ENCODE measurements at places on chromosomes 1 and 21.
A peak's percentile ranks its signal among the peaks of the same experiment; 100 is the strongest.

GRCh38 chr1:76450229-76450628, 375.7 kb downstream of the ST6GALNAC3 start:
- DNase-seq: no peak

DNA sequence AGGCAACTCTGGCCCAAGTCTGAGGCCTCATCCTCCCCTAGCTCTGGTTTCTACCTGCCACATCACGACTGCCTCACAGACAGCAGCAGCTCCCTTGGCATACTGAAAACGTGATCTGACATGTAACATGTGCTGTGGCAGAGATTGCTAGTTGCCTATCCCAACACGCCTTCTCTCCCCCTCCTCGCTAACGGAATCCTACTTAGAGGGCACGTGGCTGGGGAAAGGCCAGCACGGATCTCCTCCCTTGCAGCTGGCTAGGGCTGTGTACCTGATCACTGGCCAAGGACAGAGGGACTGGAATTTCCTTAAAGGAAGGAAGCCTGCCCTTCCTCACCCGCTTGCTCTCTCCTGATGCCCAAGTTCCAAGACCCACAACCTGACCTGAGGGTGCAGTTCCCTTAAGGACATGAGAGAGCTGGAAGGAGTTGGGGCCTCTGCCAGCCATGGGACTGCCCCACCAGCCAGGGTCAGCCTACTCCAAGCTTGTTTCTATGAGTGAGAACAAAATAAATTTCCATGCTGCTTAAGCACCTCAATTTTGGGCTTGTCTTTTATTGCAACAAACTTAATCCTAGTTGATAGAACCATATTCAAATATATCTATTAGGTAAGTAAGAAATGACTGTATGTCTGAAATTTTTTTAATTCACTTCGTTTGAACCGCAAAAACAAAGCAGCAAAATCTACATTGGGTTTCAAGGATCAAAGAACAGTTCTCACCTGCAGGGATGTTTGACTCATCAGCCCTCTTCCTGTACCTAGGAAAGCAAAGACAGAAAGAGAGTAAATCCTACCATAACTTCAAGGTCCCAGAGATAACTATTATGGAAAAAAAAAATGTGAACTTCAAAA, 7.2 kb downstream of the SETD4 start:
- no peak for DNase-seq

GRCh38 chr1:65827346-65827745, 34.7 kb downstream of the PDE4B start:
- peak; percentile 15 for DNase-seq

DNA sequence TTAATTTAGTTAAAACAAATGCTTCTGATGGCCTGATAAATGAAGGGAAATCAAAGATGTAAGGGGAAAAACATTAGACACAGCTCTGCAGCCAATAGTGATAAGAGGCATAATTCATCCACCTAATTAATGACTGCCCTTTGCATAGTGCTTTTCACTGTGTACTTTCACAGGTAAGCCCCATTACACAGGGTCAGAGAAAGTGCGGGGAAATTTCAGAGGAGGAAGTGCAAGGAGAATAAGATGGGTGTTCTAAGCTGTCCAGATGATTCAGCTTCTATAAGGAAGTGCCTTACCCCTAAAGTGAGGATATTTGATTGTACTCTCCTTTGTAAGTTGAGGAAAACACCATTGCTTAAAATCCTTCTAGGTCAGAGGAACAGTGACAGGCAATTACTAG, 88.0 kb downstream of the NR5A2 start:
- no peak for DNase-seq

DNA sequence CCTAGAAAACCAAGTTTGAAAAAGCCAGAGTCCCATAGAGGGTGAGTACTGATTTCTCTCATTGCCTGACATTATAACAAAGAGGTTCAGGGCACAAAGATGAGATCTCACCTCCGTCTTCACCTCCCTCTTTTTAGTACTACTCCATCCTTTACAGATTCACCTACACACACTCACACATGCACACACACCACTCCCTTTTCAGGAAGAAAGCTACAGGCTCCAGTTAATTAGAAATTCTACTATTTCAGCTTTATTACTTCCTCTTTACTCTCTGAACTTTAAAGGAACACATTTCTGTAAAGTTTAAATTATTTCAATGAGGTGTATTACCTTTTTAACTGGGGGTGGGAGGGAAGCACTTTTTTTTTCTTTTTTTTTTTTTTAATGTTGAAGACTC, 59.6 kb upstream of the PRDX6 start:
- no peak for DNase-seq

GRCh38 chr1:204649721-204650521, 35.6 kb downstream of the LRRN2 start:
- no peak for DNase-seq

GRCh38 chr1:233988963-233989696, 84.7 kb downstream of the SLC35F3 start:
- DNase-seq: no peak

GRCh38 chr1:113125517-113125916, 52.5 kb downstream of the LRIG2 start:
- DNase-seq: no peak

GRCh38 chr1:3672971-3673361, 20.6 kb downstream of the TP73 start:
- no peak for DNase-seq

DNA sequence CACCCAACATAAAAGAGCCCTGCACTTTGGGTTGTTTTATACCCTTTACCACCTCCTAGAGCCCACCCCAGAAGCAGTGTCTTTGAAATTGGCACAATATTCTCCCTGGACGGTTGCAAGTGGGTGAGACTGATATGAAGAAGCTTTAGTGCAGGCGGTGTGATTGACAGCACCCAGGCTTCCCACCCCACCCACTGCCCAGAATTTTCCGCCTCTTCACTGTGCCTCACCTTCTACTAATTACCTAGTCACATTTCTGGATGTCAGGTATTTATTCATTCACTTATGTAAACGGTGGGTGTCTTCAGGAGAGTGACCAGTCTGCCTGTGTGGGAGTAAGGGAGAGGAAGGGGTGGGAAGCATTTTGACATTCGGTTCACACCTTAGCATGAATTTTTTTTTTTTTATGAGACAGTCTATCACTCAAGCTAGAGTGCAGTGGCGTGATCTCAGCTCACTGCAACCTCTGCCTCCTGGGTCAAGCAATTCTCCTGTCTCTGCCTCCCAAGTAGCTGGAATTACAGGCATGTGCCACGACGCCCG, 1.7 kb upstream of the FAM89A start:
- no peak for DNase-seq

GRCh38 chr1:230144758-230145504, 77.9 kb downstream of the GALNT2 start:
- no peak for DNase-seq

DNA sequence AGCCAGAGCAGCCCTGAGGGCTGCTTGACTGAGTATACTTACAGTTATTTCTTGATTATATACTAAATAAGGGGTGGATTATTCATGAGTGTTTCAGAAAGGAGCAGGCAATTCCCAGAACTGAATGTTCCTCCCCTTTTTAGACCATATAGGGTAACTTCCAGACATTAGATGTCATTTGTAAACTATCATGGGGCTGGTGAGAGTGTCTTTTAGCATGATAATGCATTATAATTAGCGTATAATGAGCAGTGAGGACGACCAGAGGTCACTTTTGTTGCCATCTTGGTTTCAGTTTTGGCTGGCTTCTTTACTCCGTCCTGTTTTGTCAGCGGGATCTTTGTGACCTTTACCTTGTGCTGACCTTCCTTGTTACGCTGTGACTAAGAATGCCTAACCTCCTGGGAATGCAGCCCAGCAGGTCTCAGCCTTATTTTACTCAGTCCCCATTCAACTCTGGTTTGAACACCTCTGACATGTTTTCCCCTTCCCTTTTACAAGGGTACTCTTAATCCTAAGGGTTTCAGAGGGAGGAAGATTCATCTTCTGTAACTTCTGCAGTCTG, 16.2 kb downstream of the KCTD3 start:
- no peak for DNase-seq

DNA sequence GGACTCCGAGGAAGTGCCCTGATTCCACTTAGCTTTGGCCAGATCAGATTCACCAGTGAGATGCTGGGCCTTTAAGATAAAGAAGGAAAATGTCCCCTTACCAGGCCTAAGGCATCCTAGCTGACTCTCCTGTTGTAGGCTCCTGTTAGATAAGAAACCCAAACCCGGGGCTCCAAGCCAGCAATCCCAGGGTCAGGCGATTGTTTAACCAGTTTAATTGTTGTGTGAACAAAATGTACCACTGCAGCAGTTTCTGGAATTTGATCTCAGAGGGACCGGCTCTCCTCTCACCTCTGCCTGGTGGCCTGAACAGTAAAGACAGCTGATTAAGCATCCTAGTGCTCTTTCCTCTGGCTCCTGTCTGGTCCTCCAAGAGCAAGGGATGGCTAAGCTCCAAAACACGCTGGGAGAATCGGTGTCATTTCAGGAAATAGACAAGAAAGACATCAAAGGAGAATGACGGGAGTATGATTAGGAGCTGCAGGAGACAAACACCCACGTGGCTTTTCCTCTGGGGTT, 9.3 kb upstream of the KLHDC8A start:
- DNase-seq: no peak

DNA sequence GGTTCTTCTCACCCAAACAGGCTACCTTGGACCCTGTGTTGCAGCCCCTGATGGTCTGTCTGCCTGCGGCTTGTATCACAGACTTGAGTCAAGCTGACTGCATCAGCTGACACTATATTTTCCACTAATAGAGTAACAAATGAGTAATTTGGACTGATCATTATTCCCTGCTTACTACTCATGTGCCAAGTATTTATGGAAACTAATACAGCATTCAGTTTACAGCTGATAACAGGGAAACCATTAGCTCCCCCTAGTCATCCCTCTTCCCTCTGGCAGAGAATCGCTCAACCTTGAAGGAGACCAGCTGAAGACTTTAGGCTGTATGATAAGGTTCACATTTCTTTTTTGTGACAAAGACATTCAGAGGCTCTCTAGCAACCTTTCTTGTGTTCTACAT, 116.6 kb upstream of the SYT6 start:
- DNase-seq: no peak

GRCh38 chr1:232690285-232690935, 60.5 kb upstream of the SIPA1L2 start:
- DNase-seq: peak; percentile 54

GRCh38 chr1:200355801-200356200, 54.0 kb downstream of the ZNF281 start:
- DNase-seq: no peak

DNA sequence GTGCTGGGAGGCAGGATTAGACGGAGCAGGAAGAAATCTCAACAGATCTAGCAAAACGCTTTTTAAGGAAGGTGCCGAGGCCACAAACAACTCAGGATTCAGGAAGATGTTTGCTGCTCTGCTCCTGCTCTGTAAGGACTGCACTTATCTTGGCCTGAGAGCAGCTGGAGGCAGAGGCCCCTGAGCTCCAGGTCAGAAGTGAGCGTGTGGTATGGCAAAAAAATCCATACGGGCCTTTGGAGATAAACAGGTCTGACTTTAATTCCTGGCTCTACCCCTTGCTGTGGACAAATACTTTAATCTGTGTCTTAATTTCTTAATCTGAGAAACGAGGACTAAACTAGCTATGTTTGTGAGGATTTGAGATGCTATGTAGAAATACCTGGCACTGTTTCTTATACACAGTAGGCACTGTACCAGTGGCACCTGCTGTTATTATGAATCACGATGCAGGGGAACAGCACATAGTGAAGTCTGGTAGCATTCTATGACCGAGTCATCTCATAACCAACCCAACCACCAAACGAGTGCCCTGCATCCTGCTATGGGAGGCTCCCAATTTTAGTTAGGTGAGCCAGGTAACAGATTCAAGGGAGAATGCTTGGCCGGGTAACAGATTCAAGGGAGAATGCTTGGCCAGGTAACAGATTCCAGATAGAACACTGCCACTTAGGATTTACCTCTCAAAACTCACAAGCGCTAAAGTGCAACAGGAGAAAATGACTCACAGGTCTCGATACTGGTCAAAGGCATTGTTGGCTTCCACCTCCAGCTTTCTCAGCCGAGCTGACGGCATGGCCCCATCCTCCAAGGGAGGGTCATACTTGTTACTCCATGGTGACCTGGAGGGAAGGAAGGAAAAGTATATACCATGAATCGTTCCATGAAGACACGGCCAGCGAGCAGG, 65.9 kb downstream of the SLC66A1 start:
- DNase-seq: no peak

DNA sequence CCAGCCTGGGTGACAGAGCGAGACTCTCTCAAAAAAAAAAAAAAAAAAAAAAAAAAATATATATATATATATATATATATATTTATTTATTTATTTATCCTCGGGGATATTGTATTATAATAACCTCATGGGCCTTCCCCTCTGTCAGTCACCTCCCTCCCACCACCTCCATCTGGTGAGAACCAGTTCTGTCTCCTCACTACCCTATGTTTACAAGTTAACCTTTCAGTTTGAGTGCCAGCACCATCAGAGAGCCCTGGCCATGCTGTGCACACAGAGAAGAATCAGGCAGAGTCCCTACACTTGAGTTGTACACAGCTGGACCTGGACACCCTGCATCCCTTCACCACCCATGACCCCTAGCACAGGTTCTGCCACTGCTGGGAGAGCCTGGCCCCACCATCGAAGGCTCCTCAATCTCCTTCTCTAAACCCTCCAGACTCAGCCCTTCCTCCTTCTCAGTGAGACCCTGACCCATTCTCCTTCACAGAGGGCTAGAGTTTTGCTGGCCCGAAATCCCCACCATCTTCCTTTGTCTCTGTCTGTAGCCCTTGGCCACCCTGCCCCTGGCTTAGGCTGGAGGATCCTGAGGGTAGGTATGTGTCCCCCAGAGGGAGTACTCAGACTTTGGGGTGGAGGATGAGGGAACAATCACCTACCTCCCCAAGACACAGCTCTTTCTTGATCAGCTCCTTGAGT, 1.2 kb downstream of the S100A5 start:
- DNase-seq: no peak
